Left lobe of liver (tissue), 2 donors: ENCODE measurements at places on chromosomes 2 and 18. TPM values are rescaled to one million over a fixed set of nuclear protein-coding genes. Genes with fewer than 3 reads are reported as not detected.

Gene ACVR1C
- 2.2 TPM for total RNA-seq

DNA sequence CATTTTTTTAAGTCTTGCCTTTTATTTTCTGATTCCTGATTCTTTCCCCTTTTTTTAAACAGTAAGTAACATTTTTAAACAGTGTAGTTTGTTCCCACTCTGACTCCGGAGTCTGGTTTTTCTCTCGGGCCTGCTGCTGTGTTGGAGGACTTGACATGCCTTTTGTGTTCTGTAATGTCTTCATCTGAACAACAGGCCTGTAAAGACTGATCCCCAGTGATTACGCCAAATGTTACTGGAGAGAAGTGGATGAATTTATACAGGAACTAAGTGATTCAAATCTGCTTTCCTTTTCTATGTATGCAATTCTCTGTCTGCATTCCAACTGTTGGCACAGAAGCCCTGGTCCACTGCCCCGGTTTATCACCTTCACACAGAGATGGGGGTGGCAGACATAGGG lies 54.3 kb upstream of the RMDN2 start:
- no peak for DNase-seq

DNA sequence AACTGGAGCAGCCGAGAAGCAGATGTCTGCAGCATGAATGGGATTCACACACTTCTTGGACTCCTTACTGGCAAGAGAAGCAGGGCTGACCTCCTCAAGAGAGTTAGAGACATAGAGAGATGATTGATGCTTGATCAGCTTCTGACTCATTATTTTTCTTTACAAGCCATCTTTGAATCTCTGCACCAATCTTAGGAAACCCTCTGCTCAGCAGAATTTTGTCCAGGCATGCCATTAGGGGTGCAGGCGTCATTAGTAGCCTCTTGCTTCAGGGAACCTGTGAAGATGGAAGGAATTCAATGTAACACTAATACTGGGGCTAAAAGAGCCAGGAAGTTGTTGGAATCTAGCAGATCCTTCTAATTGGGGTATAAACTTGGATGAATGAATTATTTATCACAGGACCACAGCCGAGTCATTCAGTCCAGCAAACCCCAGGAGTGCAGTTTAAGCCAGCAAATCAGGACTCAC lies 151.8 kb downstream of the MGAT5 start:
- no peak for DNase-seq

GRCh38 chr18:13460946-13461345 lies 242.4 kb downstream of the LDLRAD4 start:
- DNase-seq: no peak

DNA sequence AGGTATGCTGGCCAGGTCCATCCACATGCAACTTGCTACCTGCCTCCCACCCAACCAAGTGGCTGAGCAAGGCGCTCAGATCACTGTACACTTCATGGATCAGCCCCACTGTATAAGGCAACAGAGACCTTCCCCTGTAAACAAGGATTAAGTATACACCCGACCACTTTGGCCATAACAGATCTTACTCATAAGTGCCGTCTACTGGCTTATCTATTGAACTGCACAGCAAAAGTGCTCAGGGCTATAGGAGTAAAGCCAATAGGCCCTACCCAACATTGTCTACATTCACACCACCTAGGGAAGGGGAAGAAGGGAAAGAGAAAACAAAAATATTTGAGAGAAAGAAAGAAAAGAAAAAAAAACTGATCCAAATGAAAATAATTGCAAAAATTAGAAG lies 663.9 kb upstream of the LRRTM1 start:
- DNase-seq: no peak
